ENCODE measurements at places on chromosomes 12 and 14.
A peak's percentile ranks its signal among the peaks of the same experiment; 100 is the strongest.

DNA sequence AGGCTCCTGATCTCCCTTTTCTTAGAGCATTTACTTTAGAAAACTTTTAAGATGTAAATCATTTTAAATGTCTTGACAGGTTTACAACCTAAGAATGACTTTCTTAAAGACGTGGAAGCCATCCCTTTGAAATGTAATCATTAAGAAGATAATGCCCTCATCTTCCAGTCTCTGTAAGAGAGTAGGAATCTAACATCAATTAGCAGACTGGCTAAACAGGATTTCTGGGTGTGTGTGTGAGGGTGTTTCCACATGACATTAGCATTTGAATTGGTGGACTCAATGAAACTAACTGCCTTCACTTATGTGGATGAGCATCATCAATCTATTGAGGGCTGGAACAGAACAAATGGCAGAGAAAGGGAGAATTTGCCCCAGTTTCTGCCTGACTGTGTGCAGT lies 329.5 kb downstream of the RPL10L start:
- no peak for DNase-seq

DNA sequence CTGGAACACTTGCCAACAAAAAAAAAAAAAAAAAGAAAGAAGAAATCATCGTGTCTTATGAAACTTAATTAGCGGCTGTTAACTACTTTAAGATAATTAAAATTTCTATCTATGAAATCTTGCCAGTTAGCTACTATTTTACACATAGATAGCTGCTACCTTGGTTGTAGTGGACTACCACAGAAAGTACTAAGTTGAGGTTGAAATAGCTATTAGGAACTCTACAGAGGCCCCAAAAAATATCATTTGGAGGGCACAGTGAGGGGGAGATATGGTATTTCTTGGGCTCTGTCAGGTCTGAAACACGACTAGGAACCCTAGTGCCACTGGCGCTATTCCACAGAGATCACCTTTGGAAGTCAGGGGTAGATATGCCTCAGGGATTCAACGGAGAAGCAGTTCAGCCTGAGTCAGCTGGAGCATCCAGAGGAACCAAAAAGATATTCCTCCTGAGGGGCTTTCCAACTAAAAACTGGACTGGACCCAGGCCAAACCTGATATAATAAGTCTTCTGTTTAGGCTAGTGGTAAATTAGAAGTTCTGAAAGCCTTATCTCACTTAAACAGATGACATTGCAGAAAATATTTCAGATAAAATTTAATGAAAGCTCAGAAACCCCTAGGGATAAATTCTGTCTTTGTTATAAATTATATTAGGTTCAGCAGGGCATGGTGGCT lies 126.1 kb downstream of the EPS8 start:
- DNase-seq: no peak

DNA sequence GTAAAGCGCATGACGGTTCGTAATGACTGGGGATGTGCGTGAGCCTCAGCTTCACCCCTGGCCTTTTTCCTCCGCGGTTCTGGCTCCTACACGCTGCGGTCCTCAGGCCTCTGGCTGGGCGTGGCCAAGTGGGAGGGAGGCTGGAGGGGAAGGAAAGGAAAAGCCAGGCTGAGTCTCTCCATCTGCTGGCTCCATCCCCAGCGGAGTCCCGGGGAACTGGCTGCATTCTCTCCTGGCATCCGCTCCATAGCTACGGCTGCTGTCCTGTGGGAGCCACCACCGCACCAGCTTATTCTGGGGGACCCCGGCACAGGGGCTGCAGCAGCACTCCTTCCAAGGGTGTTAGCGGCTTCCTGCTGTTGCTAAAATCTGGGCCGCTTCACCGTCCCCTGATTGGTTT lies 68.2 kb upstream of the SLC24A4 start:
- DNase-seq: no peak

GRCh38 chr14:83883732-83884131 lies 1646.2 kb upstream of the FLRT2 start:
- no peak for DNase-seq

GRCh38 chr14:79453276-79453675 lies 758.0 kb downstream of the DIO2 start:
- no peak for DNase-seq

GRCh38 chr14:96136371-96137005 lies 68.2 kb upstream of the BDKRB2 start:
- DNase-seq: no peak

DNA sequence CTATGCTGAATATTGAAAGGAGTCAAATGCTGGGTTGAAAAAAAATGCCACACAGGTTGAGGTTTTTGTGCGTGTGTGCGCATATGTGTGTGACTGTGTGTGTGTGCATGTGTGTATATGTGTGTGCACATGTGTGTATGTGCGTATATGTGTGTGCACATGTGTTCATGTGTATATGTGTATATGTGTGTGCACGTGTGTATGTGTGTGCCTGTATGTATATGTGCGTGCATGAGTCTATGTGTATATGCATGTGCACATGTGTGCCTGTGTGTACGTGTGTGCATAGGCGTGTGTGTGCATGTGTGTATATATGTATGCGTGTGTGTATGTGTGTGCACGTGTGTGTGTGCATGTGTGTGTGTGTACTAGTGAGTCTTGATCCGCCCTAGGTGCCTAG lies 655.7 kb downstream of the AACS start:
- no peak for DNase-seq

DNA sequence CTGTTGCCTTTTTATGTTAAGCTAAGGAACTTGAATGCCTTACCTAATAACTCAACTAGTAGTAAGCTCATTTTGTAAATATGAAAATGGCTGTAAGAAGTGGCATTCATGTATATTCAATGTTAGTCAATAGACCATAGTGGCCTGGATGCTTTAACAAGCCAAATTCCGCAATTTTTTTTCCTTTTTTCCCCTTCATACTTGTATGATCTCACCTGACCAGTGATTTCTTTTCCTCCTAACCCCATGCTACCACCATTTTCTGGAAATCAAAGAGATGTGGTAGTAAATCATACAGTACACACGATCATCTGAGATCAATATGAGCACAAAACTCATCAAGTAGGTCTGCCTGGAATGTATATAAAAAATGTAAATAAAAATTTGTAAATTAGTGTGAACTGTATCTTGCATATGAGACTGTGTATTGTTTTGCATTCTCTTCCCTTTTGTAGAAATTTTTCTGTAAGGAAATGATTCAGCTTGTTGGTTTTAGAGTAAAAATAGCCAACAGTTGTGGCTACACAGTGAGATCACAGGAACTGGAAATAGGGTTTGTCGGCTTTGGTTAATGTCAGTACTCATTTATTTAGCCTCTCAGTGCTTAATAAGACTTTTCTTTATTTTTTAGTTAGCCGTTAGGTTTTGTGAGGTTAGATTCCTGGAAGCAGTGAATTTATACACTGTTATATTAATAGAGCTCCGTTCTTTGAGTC lies 62.5 kb downstream of the ETNK1 start:
- DNase-seq: no peak

GRCh38 chr12:10243818-10244520 lies 31.3 kb downstream of the GABARAPL1 start:
- DNase-seq: no peak

GRCh38 chr12:107243341-107243740 lies 150.0 kb upstream of the CRY1 start:
- no peak for DNase-seq

GRCh38 chr12:124655698-124656516 lies 88.5 kb upstream of the NCOR2 start:
- no peak for DNase-seq

DNA sequence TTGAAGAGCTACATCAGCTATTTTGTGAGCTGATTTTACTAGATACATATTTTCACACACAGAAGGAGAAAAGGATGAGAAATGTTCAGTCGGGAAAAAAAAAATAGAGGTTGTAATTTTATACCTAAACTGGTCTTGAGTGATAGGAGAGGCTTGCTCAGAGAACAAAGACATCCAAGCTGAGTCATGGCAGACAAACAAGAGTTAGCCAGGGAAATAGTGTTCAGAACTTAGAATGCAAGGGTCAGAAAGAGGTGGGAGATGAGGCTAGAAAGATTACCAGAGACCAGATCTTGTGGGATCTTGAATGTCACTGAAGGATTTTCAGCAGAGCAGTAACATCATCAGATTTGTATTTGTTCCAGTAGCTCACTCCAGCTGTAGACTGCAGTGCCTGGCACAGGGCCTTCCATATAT lies 121.9 kb upstream of the ATF1 start:
- DNase-seq: no peak

DNA sequence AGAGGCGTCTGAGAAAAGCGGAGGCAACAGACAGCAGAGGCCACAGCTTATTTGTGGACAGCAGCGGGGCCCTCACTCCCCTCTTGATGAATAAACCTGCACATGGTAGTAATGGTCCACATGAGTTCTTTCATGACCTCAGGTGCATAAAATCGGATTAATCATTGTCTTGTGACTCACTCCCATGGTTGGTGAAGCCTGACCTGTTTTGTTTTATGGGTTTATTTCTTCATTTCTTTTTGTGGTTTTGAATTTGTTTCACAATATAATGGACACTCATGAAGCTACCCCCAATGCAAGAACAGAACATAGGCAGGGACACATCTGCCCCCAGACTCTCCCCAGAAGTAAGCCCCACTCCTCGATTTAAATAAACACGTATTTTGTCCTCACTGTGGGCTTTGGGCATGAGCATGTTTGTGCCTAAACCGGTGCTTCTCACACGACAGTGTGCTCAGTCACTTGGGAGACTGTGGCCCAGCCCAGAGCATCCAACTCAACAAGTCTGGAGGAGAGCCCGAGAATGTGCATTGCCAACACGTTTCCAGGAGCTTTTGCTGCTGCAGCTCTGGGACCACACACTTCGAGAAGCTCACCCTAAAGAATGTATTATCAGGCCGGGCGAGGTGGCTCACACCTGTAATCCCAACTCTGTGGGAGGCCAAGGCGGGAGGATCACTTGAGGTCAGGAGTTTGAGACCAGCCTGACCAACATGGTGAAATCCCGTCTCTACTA lies 116.1 kb downstream of the SCARB1 start:
- DNase-seq: no peak

DNA sequence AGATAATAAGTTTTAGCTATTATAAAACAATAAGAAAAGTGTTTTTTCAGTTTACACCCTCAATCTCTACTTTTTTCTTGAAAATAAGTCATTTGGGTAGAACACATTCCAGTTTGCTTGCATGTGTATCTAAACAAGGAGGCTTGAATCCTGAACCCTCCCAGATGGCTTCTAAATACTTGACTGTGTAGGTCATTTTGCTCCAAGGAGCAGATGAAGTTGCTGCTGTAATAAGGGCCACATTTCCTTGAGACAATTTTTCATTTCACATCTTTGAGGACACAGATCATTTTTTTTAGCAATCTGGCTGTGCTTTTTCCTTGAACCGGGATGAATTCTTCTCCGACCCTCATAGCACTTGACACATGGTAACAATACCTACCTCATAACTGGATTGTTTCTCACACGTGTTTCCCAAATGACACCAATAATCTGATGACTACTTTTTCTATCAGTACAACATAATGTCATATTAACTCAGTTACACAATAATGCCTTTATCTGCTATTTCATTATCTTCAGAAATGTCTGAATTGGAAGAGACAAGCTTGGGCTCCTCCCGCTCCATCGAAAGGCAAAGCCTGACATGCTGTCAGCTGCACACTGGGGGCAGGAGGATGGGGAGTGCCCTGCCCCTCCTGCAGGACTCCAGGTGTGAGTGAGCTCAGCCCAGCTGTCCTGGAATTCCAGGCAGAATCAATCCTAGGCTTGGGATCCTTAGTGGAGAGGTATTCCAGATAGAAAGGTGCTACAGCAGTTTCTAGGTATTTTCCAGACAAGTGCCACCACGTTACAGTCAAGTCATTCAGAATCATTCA lies 30.9 kb downstream of the GPHB5 start:
- no peak for DNase-seq

- DNase-seq: peak; percentile 54
Measured at GRCh38 chr12:93089805-93090569, 160.9 kb upstream of the EEA1 start.

DNA sequence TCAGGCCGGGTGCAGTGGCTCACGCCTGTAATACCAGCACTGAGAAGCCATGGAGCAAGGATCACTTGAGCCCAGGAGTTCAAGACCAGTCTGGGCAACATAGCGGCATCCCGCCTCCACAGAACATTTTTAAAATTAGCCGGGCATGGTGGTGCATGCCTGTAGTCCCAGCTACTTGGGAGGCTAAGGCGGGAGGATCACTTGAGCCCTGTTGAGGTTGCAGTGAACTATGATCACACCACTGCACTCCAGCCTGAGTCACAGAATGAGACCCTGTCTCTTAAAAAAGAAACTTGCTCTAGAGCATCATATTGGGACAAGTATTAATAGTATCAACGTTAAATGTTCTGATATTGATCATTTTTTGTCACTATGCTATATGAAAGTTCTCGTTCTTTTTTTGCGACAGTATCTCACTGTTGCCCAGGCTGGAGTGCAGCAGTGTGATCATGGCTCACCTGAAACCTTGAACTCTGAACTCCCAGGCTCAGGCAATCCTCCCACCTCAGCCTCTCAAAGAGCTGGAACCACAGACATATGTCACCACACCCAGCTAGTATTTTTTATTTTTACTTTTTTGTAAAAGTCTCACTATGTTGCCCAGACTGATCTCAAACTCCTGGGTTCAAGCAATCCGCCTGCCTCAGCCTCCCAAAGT lies 47.7 kb downstream of the CCDC85C start:
- DNase-seq: no peak

- DNase-seq: no peak
Measured at GRCh38 chr12:75591628-75592027, 80.2 kb upstream of the KRR1 start.

DNA sequence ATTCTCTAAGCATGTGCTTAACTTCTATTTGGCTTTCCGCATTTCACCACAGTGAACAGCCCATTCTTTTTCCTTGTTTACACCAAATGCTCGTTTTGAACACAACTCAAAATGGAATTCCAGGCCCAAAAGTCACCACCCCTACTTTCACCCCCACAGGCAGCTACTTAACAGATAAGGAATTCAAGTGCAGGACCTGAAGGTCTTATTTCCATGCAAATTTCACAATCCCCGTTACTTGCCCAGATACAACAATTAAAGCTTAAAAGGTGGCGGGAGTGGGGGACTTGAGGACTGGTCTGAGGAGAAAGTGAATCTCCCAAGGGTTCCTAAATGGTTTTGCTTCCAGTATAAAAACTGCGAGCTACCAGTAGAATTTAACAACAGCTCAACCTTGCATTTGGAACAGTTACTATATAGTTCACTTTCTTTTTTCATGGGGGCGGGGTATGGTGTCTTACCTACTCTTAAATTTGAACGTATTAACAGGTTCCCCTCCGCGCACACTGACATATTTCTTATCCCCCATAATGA lies 3.7 kb downstream of the USP44 start:
- DNase-seq: no peak

DNA sequence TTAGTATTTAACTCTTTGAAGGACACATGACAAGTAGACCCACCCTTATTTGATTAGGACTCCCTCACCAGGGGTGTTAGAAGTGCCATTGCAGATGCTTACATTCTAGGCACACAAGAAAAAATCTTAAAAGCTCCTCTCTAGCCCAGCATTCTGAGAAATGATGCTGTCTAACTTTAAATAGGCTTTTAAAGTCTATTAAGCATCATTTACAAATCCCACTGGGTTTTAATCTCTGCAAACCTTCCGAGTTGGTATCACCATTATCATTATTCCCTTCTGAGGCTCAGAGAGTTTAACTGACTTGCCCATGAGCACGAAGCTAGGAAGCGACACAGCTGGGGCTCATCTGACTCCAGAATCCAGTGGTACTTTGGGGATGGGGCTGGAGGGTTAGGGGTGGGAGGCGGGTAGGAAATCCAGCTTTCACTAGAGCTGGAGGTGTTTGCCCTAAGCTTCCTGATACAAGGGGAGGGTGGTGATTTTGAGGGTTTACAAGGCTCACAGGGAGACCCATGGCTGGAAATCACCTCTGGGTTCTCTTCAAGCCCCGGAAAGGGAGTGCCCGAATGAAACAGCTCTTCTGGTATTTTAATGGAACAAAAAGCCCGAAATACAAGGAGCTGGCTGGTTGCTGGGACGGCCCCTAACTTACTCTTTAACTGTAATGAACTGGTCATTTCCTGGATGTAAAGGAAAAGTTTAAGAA lies 109.2 kb upstream of the FUT8 start:
- peak; percentile 18 for DNase-seq
